ENCODE measurements at places on chromosomes 12 and 14.

- no peak for DNase-seq
Observed at GRCh38 chr14:24075485-24076301, 4.3 kb downstream of the CPNE6 start.

- no peak for DNase-seq
Observed at GRCh38 chr12:47082283-47082682, 2.5 kb upstream of the AMIGO2 start.

DNA sequence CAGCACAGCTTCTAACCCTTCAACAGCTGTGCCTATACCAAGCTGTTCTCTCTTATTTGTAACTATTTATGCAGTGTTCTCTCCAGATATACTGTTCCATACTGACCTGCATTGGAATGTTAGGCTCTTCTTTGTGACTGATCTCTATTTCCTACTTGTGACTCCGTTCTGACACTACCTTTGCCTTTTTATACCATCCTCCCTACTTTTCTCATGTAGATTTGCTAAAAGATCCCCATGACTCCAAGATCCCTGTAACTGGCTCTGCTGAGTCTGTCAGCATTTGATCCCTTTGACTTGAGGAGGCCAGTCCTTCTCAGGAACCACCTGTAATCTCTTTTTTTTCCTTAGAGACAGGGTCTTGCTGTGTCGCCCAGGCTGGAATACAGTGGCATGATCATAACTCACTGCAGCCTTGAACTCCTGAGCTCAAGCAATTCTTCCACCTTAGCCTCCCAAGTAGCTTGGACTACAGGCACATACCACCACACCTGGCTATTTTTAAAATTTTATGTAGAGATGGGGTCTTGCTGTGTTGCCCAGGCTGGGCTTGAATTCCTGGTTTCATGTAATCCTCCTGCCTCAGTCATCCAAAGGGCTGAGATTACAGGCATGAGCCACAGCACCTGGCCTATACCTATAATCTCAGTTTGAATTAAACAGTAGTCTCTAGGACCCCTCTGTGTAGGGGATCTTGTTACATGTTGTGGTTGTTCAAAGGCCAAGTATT, 368.3 kb downstream of the ZFP36L1 start:
- no peak for DNase-seq

GRCh38 chr12:114684870-114685273, 897 bp upstream of the TBX3 start:
- no peak for DNase-seq

GRCh38 chr12:68850390-68850789, 42.4 kb downstream of the MDM2 start:
- no peak for DNase-seq

DNA sequence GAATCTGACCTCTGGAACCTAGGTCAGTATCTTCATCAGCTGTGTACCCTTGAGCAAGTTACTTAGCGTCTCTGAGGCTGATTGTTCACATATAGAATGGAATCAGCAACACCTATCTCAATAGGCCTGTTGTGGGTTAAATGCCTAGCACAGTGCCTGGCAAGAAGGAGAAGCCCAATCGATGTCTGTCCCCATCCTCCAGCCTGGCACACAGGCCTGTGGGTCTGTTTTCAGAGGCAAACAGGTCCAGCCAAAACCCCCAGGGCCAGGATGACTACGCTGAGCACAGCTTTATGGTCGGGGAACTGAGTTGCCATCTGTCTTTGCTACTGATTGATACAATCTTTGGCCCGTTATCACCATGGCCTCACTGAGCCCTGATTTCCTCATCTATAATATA, 89.2 kb downstream of the NUAK1 start:
- DNase-seq: no peak

DNA sequence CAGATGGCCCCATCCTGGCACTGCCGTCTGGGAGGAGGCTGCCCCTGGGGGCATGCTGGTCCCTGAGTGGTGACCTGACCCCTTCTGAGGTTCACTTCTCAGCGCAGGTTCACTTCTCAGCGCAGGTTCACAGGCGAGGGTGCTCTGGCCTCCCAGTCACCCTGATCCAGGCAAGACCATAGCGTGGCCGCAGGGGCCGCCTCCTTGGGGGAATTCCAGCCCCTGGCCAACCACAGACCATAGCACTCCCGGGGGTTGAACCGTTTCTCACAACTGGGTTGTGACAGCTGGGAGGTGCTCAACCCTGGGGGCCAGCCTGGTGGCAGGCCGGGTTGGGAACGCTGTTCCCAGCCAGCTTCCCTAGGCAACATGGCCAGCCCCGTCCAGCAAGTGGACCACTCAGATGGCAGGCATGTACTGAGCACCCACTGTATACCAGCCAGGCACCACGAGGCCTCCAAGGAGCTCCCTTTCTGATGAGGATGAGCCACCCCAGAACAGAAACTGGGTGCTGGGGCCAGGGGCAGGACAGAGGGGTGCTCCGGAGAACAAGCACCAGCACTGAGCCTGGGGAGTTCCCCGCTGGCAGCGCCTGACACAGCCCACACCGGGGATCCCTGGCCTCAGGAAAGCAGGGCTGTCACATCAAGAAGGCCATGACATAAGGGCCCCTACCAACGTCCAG, 28.3 kb upstream of the ZFP36L1 start:
- DNase-seq: no peak

- no peak for DNase-seq
Observed at GRCh38 chr12:75478116-75478794, 2.3 kb upstream of the GLIPR1 start.

Data from hematopoietic multipotent progenitor cell treated with erythropoietin and hydrocortisone succinate and interleukin-3 and kit ligand, for 15 days (in vitro differentiated cells).